ENCODE measurements at places on chromosomes 7 and 10.

GRCh38 chr7:17206349-17206905, 92.0 kb upstream of the AHR start:
- no peak for DNase-seq

- DNase-seq, result no peak
Measured at GRCh38 chr10:3095373-3096139, 28.2 kb downstream of the PFKP start.

DNA sequence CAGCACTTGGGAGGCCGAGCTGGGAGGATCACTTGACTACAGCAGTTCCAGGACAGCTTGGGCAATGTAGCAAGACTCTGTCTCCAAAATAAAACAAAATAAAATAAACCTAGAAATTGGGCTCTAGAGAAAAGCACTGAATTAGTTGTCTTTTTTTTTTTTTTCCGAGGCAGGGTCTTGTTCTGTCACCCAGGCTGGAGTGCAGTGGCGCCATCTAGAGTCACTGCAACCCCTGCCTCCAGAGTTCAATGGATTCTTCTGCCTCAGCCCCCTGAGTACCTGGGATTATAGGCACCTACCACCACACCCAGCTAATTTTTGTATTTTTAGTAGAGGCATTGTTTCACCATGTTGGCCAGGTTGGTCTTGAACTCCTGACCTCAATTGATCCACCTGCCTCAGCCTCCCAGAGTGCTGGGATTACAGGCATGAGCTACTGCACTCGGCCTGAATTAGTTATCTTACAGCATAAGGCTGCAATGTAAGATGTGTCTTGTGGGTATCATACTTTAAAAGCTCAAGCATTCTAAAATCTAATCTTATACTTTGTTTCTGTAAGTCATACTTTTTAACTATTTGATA, 12.8 kb downstream of the MEIG1 start:
- DNase-seq, result no peak

- DNase-seq, result no peak
Measured at GRCh38 chr10:128113026-128113425, 13.2 kb downstream of the MKI67 start.

DNA sequence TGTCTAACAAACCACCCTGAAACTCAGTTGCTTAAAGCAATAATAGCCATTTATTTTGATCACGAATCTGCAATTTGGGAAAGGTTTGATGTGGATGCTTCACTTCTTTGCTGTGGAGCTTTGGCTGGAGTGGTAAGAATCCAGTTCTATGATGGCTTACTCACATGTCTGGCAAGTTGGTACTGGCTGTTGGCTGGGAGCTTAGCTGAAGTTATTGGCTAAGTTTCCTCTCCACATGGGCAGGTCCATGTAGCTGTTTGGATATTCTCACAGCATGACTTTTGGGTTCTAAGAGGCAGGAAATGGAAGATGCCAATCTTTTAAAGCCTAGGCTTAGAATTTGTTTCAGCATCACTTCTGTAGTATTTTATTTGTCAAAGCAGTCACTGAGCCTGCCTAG, 277.6 kb upstream of the NRP1 start:
- no peak for DNase-seq

DNA sequence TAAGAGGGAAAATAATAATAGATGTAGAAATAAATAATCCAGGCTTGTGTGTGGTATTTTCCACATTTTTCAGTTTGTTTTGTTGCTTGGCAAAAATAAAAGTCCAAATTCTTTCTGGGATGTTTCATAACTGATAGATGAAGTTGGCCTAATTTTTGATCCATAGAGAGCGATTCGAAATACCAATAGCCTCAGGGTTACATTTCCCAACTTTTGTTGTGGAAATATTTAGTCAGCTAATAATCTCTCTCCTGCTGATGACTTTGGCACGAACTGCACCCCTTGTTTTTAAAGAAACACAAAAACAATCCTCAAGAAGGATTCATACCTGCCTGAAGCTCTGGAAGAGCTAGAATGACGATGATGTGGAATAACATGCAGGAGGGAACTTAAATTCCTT, 483.2 kb downstream of the ADRA2A start:
- no peak for DNase-seq

- DNase-seq, result no peak
Measured at GRCh38 chr10:112026438-112026837, 157.1 kb downstream of the GPAM start.

GRCh38 chr7:20597339-20597738, 18.1 kb upstream of the ABCB5 start:
- no peak for DNase-seq

- no peak for DNase-seq
Measured at GRCh38 chr7:154836021-154836448, 166.9 kb downstream of the PAXIP1 start.

- DNase-seq, result no peak
Measured at GRCh38 chr10:125559210-125559609, 123.8 kb downstream of the TEX36 start.

Data from T-helper 17 cell (primary cell).